Neural progenitor cell (in vitro differentiated cells): ENCODE measurements at places on chromosomes 12 and 14.
A peak's percentile ranks its signal among the peaks of the same experiment; 100 is the strongest.

GRCh38 chr12:25830456-25830855 is 128.0 kb upstream of the RASSF8 start:
- no peak for DNase-seq

DNA sequence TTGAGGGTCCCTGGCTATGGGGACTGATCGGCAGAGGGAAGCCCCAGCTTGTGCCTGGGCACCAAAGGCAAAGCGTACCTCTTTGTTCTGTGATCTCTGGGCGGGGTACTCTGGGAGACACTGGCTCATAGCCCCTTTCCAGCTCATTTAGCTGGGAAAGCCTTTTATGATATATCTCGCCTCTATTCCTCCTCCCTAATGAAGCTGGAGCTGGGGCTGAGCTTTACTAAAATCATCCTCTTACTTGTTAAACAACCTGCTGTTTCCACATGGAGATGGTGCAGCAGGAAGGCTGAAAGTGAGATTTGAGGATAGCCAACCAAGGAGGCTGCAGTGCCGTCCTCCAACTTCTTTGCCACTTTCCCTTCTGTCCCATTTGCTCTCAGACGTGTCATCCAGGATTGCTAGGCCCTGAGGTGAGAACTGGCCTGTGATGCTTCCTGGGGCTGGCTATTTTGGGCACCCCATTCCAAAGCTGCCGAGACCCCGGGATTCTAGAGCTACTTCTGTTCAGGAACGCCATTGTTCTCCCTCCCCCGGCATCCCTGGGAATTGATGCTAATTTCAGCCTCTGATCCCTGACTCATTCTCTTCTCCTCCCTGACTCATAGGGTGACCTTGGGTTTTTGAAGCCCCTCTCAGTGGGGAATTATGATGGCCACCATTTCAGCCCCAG is 16.0 kb downstream of the PDE1B start:
- DNase-seq, result peak; percentile 54

GRCh38 chr12:3761116-3761735 is 8.3 kb upstream of the CRACR2A start:
- no peak for DNase-seq

DNA sequence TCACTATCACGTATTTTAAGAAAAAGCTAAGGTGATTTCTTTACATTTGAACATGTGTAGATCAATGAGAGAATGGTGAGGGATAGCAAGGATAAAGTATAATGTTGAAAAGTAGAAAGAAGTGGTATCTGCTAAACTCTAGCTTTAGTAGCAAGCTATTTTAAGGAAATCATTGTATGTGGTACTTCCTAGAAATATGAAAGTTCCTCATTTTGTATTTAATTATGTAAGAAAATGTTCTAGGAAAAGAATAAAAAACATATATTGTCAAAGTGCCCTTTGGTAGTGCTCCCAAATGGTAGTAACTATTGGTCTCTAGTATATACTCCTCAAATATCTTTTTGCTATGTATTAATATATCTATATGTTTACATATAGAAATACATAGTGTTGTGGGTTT is 35.7 kb downstream of the RAB21 start:
- no peak for DNase-seq

GRCh38 chr12:40137252-40137651 is 31.4 kb upstream of the SLC2A13 start:
- no peak for DNase-seq

GRCh38 chr14:29757711-29758233 is 169.9 kb downstream of the PRKD1 start:
- no peak for DNase-seq

DNA sequence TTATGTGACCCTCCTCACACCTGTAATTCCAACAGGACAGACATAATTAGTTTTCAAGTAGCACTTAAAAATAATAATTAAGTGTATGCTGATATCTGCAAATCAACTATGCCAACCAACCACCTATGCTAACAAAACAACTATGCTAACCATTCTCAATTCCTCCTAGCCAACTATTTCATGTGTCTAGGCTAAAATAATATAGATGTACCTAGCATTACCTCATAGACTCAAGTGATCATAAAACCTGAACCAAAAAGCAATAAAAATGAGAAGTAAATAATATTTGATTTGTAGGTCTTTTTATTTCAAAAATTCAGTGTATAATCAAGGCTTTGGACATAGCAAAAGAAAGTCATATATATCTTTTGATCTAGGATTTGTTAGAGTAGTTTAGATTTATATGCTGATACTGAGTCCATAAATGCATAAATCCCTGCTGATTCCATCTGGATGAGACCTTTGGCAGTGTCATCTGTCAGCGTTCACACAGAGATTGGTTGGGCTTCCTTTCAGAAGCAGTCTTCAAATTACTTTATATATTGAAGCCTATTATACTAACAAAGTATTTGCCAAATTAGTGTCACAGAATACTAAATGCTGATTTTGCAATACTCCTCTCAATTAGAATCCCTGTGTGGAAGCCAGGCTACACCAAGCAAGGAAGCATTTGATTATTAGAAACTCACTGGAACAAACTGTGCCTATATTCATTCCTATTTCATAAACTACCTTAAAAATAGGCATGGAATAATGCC is 101.4 kb upstream of the PPM1H start:
- DNase-seq, result no peak

- peak; percentile 75 for DNase-seq
These were observed 473.1 kb downstream of the EGLN3 start for GRCh38 chr14:33477797-33478196.

DNA sequence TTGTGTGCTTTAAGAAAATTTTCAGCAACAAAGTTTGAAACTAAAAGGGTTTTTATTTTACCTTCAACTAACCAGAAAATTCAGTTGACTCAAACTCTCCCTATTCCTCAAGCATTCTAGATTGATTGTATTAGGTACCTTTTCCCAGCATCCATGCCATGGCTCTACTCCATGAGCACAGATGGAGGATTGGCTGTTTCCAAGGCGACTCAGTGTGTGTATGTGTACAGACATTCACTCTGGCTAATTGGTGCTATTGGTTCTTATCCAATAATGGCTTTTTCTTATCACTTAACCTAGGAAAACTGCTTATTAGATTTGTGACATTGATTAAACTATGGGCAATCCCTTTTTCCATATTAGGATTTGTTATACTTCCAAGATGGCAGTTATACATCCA is 202.6 kb downstream of the ANO6 start:
- no peak for DNase-seq

DNA sequence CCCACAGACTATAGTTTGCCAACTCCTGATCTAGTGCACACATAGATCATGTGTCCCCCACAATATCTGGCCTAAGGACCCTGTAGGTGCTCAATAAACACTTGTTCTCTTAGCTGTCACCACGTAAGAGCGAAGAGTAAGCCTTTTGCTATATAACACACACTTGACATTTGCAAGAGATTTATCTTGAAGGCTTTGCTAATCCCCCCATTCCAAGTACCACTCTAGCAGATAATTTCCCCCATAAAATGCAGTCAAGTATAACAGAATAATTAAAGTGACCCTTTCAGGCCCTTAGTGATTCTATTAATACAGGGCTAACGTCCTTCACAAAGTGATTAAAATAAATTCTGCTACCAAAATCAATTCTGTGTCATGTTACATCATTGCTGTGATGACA is 87.5 kb downstream of the PLXNC1 start:
- no peak for DNase-seq
